Stimulated activated CD8-positive, alpha-beta memory T cell treated with anti-CD3 and anti-CD28 coated beads, Interleukin-7, amount 100 ng/mL, for 48 hours (primary cell): ENCODE measurements at places on chromosomes 5 and 9.

GRCh38 chr5:152221721-152222629 is 183.1 kb downstream of the NMUR2 start:
- DNase-seq, result no peak

- no peak for DNase-seq
Observed at GRCh38 chr9:8845376-8845775, 1045.8 kb upstream of the DMAC1 start.

DNA sequence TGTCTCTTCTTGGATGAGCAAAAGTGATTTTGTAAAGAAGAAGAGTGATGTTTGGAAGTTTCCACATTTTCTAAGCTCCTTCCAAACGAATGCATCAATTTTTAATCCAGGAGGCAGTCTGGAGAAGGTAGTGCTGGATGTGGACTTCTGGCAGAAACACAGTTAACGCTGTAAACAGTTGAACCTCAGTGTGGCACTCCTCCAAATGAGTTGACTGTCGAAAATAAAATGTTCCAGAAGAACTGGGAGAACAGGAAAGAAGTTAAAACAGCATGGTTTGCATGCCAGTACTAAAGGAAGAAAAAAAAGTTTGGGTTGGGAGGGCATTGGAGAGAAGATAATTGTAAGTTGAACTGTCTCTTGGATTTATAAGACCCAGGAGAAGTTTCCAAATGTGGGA is 6.5 kb downstream of the ZNF462 start:
- DNase-seq, result no peak

DNA sequence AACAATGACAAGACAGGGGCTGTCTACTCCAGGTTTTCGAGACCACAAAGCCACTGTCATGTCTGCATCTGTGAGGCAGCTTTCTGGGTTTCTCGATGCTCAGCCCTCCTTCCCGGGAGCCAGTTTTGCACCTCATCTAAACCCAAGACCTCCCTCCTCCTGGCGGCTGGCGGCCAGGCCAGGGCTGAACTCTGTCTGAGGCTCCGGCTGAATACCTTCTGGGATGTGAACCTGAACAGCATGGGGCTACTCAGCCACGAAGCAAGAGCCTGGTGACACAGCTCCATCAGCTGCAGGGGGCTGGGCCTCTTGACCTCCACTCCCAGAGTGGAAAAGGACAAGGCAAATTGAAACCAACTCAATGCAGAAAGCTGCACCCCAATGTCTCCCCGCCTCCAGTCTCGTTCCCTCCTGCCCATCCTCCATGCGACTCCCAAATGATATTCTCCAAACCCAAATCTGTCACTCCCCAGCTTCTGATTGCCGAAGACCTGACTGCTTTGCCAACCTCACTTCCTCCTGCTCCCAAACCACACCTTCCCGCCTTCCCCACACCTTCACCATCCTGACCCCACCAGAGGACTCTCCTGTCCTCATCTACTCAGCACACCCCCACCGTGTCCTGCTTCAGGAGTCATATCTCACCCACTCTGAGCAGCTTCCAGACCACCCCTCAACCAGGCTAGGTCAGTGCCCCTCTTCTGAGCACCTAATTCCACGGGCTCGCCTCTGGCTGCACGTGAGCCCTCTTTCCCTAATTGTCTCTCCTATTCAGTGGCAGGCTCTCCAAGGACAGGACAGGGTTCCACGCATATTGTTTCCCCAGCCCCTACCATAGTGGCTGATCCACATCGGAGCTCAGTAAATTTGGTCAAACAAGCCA is 4.5 kb downstream of the ANKS6 start:
- no peak for DNase-seq

DNA sequence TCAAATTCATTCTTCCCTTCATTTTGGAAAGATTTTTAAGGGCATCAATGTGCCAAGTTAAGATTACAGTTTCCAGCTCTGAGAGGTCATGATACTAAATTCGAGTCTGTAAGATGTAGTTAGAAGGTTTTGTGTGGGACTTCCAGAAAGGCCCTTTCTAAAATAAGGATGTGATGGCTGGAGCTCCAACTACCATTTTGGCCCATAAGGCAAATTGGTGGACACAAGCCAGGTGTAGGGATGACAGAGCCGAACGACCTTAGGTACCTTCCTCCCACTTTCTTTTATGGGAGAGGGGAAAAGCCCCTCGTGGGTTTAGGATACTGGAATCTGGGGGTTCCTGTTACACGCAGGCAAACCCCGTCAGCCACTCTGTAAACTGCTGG is 54.3 kb upstream of the PTPDC1 start:
- no peak for DNase-seq

GRCh38 chr5:156695774-156696173 is 154.3 kb upstream of the PPP1R2B start:
- no peak for DNase-seq

GRCh38 chr9:2595973-2596372 is 25.6 kb upstream of the VLDLR start:
- DNase-seq, result no peak

GRCh38 chr5:53429706-53430105 is 50.7 kb upstream of the FST start:
- no peak for DNase-seq

- no peak for DNase-seq
Observed at GRCh38 chr9:123349691-123350480, 6.1 kb upstream of the CRB2 start.

DNA sequence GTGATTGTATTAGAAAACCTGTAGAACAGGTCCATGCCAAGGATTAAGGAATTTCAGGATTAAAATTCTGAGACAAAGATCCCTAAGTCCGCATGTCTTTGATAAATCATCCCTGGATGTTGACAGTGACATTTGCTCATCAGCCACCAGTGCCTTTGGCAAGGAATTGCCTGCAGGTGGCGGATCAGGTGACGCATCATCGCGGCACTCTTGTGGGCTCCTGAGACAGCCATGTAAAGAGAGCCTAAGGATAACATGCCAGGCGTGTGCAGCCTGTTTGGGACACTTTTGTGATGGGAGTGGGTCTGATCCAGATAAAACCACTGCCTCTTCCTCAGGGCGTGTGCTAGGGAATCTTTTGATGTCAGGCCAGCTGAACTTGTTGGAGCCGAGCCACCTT is 40.6 kb downstream of the ADCY2 start:
- DNase-seq, result no peak

DNA sequence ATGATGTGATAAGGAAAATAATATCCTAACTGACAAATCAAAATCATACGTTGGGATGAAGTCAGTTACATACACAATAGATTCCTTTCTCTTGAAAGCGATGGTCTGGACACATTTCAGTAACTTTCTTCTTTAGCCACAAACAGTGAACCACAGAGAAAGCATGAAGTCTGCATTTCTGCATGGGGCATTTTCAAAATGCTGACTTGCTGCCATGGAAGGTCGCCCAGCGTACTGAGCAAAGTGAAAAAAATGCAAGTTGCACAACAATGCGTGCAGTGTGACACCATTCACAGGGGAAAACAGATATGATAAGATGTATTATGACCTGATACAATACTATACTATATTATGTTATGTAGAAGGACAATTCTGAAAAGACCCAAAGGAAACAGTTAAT is 146.3 kb downstream of the SNX18 start:
- DNase-seq, result no peak

GRCh38 chr5:58018016-58018415 is 441.9 kb downstream of the PLK2 start:
- DNase-seq, result no peak

DNA sequence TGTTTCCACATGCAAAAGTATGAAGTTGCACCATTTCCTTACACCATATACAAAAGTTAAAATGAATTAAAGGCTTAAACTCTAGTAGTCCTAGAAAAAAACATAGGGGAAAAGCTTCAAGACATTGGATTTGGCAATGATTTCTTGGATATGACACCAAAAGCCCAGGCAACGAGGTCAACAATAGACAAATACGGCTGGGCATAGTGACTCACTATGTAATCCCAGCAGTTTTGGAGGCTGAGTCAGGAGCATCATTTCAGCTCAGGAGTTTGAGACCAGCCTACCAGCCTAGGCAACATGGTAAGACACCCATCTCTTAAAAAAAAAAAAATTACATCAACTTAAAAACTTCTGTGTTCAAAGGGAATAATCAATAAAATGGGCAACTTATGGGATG is 30.9 kb upstream of the SREK1 start:
- no peak for DNase-seq

DNA sequence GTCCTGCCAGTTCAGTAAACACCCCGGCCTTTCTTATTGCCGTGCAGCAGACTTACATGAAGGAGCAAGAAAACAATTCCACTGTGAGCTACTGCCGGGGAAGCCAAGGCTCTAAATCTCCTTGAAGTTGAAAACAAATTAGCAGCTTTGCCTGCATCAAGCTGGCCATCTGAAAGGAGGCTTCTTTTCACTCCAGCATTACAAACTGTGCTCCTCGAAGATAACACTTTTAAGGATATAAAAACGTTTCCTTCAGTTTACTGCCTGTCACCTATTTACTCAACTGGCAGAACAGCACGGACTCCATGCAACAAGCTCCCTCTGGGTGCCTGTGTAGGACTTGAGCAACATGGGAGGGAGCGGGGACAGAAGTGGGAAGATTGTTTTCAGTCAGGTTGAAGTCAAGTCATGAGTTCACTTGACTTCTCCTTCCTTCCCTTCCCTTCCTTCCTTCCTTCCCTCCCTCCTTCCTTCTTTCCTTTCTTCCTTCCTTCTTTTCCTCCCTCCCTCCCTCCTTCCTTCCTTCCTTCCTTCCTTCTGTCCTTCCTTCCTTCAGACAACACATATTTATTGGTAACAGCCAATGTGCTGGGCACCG is 67.4 kb downstream of the ZNF608 start:
- no peak for DNase-seq

DNA sequence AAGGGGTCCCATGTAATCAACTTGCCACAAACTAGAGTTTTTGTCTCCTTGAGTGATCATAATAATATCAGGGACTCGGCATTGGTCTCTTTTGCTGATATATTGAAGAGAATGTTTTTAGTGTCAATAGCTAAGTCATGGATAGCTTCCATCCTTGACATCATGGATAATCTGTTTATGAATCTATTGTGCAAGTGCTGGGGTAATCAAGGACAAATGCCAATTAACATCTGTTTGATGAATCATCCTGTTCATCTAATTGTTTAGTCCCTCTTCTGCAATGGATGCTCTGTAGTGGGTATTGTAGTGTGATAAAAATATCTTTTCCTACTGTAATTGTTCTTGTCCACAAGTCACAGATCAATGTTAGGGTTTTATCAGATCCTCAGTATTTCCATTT is 607.5 kb upstream of the SEMA6A start:
- no peak for DNase-seq

DNA sequence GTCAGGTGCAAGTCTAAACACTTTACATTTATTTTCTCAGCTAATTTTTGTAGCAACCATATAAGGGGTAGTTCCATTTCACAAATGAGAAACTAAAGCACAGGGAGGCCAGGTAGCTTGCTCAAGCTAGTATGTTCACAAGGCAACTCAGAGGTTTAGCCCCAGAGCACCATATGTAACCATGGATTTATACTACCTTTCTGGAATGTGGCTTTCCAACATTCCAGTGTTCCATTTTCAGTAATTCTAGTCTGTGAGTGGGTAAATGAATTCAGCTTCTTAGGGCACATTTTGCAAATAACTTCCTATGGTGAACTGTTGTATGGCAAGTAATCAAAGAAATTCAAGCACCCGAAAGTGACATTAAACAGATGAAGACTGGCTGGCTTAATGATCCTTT is 25.0 kb upstream of the CAST start:
- DNase-seq, result no peak

GRCh38 chr5:10994091-10994986 is 233.3 kb upstream of the DAP start:
- DNase-seq, result no peak

- no peak for DNase-seq
Observed at GRCh38 chr5:128535251-128535650, 2.8 kb downstream of the FBN2 start.

DNA sequence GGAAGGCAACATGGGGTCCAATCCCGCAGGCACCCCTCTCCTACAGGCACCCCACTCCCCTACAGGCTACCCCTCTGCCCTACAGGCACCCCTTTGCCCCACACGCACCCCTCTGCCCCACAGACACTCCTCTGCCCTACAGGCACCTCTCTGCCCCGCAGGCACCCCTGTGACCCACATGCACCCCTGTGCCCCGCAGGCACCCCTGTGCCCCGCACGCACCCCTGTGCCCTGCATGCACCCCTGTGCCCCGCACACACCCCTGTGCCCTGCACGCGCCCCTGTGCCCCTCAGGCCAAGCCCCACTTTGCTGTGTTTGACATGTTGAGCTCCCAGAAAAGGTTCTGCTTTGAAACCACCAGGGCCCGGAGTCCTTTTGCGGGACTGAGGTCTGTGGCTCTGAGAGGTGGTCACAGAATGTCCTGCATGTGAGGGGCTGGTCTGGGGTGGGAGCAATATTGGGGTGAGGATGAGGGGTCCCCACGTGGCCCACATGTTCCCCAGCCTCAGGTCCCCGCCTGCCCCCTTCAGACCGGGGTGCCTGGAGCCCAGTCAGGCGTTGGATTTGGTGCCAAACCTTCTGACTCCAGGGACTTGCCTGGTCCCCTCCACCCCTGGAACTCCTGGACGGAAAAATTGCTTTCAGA is 616 bp upstream of the QRFP start:
- no peak for DNase-seq

- no peak for DNase-seq
Observed at GRCh38 chr5:122723606-122724352, 51.1 kb upstream of the SNX2 start.

GRCh38 chr9:18890372-18890771 is 142.6 kb downstream of the SAXO1 start:
- no peak for DNase-seq

DNA sequence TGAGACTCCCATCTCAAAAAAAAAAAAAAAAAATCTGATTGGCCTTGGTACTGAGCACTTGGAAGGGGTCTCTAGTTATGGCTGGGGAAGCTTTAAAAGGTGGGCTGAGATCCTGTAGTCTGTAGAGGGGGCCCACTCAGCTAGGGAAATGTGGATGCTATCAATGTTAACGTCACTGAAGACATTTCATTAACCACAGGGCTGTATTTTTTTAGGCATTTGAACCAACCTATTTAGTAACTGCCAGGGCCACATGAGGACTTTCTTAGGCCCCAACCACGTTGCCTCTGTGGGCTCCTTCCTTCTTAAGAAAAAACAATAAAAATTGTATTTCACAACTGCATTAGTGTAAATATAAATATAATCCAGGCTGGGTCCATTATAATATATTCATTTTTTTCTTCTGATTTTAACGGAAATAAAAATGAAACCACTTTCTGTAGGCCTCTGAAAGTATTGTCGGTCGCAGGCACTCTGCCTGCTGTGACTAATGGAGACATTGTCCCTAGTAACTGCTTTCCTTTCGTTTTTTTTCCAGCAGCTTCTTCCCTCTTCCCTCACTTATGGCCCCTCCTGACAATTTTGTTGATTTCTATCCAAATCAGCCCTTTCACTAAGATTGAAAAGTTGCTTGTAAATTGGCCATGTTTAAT is 71.6 kb downstream of the GCNT1 start:
- DNase-seq, result no peak

GRCh38 chr9:137031904-137032640 is at the start of gene FUT7:
FUT7 (minus strand) TSS chr9:137032088; CDS start chr9:137031991, 97 bp downstream.
- DNase-seq, result no peak

- no peak for DNase-seq
Observed at GRCh38 chr9:134807716-134808446, 72.7 kb upstream of the FCN2 start.

- no peak for DNase-seq
Observed at GRCh38 chr5:116476897-116477537, 97.6 kb downstream of the SEMA6A start.
